ENCODE measurements at places on chromosomes 6 and 20.

DNA sequence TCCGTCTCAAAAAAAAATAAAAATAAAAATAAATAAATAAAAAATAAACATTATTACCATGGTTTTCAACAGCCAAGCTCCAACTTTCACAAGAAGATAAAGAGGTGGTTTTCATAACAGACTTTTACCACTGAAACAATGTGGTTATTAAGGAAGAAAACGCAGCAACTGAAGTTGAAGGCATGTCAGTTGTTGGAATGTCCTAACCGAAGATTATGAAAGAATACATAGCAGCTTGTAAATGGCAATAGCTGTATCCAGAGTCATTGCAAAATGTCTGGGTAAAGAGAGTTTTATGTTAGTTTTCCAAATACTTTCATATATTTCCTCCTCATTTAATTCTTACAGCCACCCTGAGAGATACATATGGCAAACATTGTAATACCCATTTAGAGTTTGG, 161.6 kb upstream of the MARCKS start:
- DNase-seq, result no peak

DNA sequence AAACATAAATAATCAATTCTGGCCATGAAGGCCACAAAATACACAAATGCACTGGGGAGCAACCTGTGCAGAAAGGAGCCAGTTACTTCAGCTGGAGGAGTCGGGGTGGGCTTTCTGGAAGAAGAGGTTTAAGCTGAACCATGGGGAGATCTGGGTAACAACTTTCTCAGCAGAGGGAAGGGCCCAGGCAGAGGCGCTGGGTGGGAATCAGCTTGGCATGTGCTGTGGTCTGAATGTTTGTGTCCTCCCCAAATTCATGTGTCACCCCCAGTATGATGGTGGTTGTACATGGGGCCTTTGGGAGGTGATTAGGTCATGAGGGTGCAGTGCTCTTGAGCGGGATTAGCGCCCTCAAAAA, 107.9 kb downstream of the SYCP2 start:
- DNase-seq, result no peak

- no peak for DNase-seq
Observed at GRCh38 chr6:25266456-25267100, 12.6 kb upstream of the CARMIL1 start.

- no peak for DNase-seq
Observed at GRCh38 chr6:169252505-169253189, 999 bp downstream of the THBS2 start.

GRCh38 chr20:25286917-25287316, 39.0 kb downstream of the PYGB start:
- DNase-seq, result no peak

- no peak for DNase-seq
Observed at GRCh38 chr20:63449025-63449424, 23.4 kb downstream of the KCNQ2 start.

DNA sequence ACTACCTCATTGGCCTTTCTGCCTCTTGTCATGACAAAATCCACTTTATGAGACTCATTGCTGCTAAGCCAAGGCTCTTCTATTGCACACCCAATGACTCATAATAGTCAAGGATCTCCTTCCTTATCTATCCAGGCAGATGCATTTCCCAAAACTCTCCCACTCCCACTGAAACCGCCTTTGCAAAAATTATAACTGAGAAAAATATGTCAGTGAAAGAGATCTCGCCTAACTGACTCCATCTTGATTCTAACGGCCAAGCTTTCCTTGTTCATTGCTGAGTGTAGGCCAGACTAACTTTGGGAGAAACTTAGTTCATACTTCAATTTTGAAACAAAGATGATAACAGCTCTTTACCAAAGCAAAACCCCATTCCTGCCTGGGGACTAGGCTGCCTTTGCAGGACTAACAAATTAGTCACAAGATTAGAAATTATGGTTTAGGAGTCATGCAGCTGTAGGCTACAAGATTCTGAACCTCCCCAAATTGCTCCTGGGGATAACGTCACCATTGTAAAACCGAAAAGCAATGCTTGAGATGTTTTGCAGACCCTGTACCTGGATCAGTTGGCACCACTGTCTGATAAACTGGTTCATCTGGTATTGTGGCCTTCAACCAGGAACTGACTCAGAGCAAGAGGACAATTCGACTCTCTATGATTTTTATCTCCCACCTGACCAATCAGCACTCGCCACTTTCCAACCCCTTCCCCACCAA, 47.1 kb downstream of the HAO1 start:
- DNase-seq, result no peak

DNA sequence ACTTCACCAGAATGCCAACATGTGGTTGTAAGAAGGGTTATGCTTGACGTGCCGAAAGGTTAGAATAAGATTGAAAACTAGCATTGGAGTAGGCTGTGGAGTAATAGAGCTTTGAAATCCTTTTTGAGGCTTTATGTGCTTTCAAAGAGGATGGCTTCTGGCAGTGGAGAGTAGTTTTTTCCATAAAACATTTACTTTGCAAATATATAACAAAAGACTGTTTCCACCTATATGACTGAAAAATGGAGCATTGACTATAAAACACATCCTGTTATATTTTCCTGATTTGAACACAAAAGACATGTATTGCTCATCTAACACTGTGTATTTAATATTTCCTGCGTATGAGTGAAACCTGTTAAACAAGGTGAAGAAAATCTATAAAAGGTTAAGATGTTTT, 38.8 kb downstream of the ZFAND3 start:
- no peak for DNase-seq

Data from stimulated activated CD4-positive, alpha-beta T cell treated with anti-CD3 and anti-CD28 coated beads, Interleukin-1b, Interleukin-23, amount 100 ng/mL, for 24 hours (primary cell).